Stimulated activated CD4-positive, alpha-beta T cell treated with anti-CD3 and anti-CD28 coated beads, Interleukin-1b, Interleukin-23, amount 100 ng/mL, for 1 hour (primary cell): ENCODE measurements at places on chromosomes 1 and 21.
A peak's percentile ranks its signal among the peaks of the same experiment; 100 is the strongest.

GRCh38 chr1:226064816-226065248 lies 2.3 kb downstream of the H3-3A start:
- DNase-seq, result no peak

DNA sequence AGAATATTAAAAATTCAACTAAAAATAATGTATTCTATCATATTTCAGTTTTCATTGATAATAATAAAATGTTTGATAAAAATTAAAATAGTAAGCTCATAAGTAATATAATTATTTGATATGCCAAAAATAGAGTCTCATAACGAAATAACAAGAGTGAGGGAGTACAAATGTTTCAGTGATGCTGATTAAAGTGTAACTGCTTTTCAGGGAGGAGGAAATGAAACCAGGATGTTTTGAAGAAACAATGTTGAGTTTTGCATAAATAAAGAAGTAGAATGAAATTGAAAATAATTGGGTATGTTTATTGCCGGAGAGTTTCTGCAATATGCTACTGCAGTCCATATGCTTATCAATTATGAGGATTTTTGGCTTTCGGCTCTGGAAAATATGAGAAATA lies 1159.8 kb upstream of the ADGRL2 start:
- DNase-seq, result no peak

DNA sequence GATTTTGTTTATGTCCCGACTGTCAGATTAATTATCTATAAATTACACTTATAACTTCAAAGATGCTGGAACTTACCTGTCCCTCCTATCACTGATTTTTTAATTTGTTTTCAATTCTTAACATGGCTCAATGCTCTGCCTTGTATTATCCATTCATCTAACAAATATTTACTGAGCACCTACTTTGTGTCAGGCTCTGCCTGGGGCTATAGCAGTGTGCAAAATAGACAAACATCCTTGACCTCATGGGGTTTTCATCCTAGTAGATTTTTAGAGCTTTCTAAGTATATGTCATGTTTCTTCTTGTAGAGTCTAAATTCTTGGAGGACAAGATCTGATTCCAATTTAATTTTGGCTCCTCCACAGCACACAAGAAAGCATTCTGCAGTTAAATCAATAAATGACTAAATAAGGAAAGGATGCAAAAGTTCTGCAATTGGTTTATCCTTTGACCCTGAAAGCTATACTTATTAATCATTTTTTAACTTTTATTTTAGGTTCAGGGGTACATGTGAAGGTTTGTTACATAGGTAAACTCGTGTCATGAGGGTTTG lies 10.8 kb upstream of the SMYD2 start:
- DNase-seq, result no peak

- DNase-seq, result peak; percentile 29
These were observed 32.8 kb upstream of the IFNAR2 start for GRCh38 chr21:33196941-33197374.

- no peak for DNase-seq
These were observed 21.3 kb upstream of the FBXO28 start for GRCh38 chr1:224092601-224093000.
